Muscle of arm (tissue), 14 donors: ENCODE measurements at places on chromosomes 5 and 9.

DNA sequence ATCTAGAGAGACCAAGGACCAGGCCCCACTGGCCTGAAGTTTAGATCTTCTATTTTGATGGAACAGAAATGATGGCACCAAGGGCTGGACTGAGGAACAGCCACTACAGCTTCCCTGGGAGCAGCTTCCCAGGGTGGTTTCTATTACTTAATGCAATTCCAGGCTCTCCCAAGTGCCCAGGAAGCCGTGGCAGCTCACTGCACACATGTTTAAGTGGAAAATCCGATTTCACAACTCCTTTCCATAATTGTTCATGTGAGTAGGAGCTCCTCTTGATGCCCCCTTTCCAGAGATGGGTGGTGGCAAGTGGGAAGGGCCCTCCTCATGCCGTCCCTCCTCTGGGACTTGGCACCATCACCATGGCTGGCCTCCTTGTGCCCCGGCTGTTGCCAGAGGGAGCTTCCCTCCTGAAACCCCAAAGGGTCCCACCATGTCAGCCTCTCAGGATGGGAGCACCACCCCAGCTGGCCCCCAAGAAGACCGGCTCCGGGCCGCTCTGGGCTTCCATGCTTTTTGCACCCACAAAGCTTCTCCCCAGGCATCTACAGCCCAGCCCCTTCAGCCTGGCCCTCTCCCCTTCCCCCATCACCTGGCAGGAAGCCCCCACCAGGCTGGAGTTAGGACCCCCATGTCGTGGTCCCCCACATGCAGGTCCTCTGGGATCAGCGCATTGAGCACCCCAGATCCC lies 9.1 kb upstream of the UBAC1 start:
- no peak for DNase-seq

GRCh38 chr5:172943906-172944305 lies 15.3 kb upstream of the RPL26L1 start:
- DNase-seq, result no peak

DNA sequence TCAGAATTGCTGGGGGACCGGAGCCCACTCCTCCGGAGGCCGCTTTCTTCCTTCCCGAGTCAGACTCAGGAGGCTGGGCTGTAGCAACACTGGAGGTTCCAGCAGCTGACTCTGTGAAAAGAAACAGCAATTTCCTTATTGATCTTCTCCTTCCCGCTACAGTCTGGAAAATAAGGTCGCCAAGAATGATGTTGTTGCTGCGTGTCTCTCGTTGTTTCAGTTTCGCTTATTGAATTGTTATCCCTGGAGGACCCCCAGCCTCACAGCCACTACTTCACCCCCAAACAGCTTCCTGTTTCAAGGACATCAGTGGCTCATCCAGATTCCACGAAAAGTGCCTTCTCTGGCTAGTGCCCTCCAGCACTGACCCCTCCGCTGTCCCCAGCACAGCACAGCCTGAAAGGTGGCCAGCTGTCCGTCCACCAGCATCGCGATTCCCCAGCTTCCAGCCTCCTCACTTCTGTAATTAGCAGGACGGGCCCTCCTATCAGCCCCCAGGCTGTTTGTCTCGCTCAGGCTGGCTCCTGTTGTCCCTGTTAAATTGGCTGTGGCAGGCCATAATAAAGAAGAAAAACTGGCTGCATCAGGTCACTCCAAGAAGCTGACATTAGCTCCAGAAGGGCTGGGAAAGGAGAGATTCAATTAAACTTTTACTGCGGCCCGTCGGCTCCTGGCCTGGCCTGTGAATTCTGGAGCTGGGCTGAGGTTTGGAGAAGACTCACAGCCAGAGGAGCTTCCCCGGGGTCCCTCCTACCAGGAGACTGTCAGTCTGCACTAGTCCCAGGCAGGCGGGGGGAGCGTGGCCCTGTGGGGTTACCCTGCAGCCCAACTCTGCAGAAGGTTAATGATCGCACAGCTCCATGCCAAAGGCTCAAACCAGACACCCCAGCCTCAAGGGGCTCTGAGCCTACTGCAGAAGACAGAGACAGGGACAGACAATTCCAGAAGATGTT lies 40.5 kb downstream of the OLFM1 start:
- DNase-seq, result peak; percentile 30

DNA sequence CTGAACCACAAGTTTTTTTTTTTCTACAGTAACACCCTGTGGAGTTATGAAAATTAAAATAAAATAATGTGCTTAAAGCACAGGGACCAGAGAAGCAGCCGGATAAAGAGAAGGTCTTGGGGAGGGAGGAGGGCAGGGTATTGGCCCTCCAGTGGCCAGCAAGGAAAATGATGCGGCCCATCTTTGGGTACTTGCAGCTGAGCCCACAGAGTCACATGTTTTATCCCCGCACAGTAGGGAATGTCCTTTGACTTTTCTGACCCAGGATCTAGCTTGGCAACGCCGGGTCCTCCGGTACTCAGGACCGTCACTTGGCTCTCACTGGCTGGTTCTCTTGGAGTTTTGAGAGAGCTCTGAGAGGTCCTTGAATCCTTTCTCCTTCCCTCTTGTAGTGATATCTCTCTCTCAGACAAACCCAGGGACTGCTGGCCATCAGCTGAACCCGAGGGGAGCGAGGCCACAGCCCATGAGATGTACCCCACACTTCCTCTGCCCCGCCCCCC lies 35.3 kb upstream of the HSPA9 start:
- no peak for DNase-seq

- DNase-seq, result no peak
These were observed 69.3 kb upstream of the NIPAL4 start for GRCh38 chr5:157390551-157391297.

- DNase-seq, result no peak
These were observed 105.0 kb downstream of the GIN1 start for GRCh38 chr5:103014983-103015382.

GRCh38 chr5:124755565-124755964 lies 9.1 kb upstream of the ZNF608 start:
- DNase-seq, result peak; percentile 41

- DNase-seq, result no peak
These were observed 18.3 kb downstream of the MEGF10 start for GRCh38 chr5:127308945-127309344.
